ENCODE measurements at places on chromosomes 4 and X.
A peak's percentile ranks its signal among the peaks of the same experiment; 100 is the strongest.

GRCh38 chr4:135201081-135201480 is 999.5 kb upstream of the PABPC4L start:
- no peak for DNase-seq

GRCh38 chrX:109873983-109874382 is 128.9 kb upstream of the TMEM164 start:
- DNase-seq: no peak

- DNase-seq: no peak
These were observed 209.9 kb downstream of the SHROOM3 start for GRCh38 chr4:76644831-76645485.

- no peak for DNase-seq
These were observed 1012.1 kb downstream of the FAM133A start for GRCh38 chrX:94686071-94686470.

GRCh38 chr4:80532674-80533333 is 197.3 kb downstream of the CFAP299 start:
- no peak for DNase-seq

GRCh38 chrX:17559728-17560379 is 177.4 kb upstream of the SCML1 start:
- DNase-seq: no peak

DNA sequence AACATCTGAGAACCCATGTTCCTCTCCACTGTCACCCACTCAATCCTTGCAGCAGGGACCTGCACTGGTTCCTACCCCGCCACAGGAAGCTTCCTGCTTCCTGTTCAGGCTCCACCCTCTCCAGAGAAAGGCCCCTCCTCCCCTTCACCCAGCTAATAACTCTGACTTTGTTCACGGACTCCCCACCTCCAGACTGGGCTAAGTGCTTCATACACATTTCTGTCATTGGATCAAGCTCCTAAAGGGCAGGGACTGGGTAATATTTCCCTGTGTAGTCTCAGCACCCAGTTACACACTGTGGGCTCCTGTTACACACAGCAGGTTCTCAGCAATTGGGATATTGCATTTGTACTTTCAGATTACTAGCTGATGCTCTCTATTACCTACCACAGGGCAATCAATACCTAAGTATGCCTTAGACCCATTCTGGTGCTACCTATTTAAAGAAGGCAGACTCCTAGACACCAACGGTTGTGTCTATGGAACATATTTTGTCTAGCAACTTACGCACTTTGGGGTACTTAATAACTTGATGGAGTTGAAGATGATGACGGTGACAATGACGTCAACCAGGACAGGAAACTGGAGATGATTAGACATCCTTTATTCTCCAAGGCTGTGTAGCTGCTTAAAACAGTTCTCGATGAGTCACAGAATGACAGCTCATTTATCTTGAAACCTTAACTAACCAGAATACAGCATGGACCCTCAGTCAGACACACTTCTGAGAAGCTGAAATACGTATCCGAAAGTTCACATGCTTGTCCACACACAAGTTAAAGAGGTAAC is 58.1 kb downstream of the MAML3 start:
- DNase-seq: peak; percentile 88

DNA sequence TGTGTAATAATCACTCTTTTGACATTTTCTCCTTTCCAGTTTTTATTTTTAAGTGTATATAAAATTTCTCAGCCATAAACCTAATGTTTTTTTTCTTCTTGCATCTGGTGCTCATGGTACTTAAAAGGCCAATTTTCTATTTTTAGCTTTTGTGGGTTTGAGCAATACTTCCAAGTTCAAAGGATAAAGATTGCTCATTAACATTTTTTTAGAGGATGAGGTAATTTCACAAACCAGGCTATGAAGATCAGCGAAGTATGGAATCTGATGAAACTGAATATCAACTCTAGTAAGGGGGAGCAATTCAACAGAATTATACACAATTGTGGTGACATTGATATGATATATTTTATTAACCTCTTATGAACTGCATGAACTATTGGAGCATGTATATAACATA is 25.8 kb upstream of the KLHL34 start:
- DNase-seq: no peak

- no peak for DNase-seq
These were observed 1100.9 kb downstream of the RPA4 start for GRCh38 chrX:97984641-97985040.

GRCh38 chr4:40325406-40326019 is 9.6 kb upstream of the CHRNA9 start:
- DNase-seq: peak; percentile 90

GRCh38 chrX:22357621-22358020 is 84.9 kb downstream of the CBLL2 start:
- no peak for DNase-seq

- DNase-seq: no peak
These were observed 42.2 kb upstream of the HGFAC start for GRCh38 chr4:3399277-3400194.

- no peak for DNase-seq
These were observed 113.6 kb downstream of the MID1 start for GRCh38 chrX:10506781-10507180.

DNA sequence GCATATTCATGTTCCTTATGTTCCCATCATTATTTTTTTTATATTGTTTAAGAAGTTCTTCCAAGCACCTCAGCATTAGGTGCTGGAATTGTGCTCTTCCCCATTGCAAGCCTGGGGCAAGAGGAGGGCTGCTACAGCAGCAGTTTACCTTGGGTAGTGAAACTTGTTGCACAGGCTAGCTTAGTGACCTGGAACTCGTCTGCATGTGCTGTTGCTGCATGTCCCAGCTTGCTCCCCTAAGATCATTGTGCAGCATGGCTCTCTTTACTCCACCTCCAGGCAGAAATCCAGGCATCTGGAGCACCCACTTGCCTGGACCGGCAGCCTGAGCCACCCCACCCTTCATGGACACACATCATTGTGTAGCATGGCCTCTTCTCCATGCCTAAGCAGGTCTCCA is 776.0 kb downstream of the GLUD2 start:
- no peak for DNase-seq

GRCh38 chr4:159150396-159150795 is 47.5 kb downstream of the RAPGEF2 start:
- no peak for DNase-seq

DNA sequence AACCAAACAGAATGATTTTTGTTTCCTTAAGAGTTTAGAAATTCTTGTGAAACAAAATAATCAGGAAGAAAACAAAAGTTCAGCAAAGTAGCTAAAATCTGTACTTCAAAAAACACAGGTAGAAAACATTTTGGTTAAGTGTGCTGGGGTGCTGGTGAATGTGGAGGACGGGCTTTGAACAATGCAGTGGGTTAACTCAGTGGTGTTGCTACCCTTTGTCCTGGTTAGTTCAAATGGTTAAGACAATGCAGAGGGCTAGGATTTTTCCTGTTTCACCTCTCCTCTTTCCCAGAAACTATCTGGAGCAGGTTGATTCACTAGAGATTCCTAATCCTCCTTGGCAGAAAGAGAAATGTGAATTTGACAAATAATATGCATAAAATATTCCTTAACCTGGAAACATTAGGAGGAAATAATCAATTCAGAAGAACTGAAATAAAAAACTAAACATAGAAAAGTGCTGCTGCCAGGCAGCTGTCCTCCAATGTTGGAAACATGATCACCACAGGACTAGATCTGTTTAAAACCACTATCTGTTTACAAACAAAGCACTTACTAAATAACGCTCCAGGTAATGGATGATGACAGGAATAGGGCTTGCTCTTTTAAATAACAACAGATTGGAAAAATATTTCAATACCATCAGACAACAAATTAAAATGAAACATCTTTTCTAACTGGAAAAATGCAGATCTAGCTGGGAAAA is 148.9 kb downstream of the MAML3 start:
- DNase-seq: no peak

GRCh38 chrX:110723844-110724243 is 71.8 kb downstream of the CHRDL1 start:
- no peak for DNase-seq

DNA sequence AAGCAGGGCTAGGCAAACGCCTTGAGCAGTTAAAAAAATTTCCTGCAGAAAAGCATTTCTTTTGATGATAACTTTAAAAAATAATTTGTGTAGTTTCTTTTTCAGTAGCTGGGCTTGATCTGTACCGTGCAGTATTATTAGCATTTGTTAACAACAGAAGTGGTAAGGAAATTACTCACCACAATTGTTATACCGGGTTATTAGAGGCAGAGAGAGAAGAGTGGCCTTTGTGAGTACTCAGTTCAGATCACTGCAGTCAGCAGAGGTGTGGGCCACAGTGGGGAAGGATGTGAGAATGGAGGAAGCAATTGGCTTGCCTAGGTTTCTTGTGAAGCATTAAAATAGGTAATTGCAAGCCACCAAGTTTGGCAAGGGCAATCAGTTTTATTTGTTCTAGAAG is 14.3 kb upstream of the IL21 start:
- DNase-seq: no peak

- DNase-seq: peak; percentile 78
These were observed 46.8 kb downstream of the CRLF2 start for GRCh38 chrX:1165535-1166196.

DNA sequence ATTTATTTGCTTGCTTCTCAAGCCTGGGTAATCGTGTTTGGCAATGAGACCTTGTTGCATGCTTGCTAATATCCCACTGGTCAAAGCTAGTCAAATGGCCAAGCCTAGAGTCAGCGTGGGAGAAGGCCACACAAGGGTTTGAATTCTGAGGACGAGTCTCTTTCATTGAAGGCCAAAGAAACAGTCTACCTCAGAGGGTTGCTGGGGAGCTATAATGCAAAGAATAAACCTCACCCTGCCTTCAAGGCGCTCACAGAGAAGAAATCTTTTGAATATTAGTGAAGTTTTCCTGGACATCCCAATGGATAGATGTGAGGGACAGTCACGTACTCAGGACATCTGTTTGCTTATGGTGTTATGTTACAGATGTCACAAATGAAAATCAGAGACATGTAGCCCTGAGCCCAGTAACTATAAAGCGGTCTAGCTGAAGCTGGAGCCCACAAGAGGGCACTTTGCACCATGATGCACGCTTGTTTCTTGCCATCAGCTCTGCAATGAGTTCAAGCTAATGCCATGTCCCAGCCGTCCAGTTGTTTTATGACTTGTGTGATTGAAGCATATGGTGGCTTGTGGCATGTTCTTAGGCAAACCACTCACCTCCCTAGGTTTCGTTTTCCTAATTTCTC is 1.1 kb upstream of the TLR3 start:
- DNase-seq: peak; percentile 67

DNA sequence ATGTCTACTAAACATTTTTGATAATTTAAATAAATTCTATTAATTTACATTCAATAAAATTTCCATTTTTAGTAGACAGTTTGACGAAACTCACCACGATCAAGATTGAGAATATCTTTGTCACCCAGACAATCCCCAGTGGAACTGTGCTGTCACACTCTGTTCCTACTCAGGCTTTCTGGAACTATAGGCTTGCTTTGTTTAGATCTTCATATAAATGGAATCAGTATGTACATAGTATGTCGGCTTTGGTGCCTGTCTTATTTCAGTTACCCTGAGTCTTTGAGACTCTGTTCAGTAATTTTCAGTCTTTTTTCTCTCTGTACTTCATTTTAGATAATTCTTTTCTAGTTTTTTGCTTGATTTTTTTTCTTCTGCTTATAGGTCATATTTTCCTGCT is 163.5 kb upstream of the EMCN start:
- no peak for DNase-seq

GRCh38 chrX:2351321-2351720 is 149.5 kb downstream of the DHRSX start:
- DNase-seq: no peak

GRCh38 chrX:106906361-106906760 is 3.2 kb upstream of the RIPPLY1 start:
- DNase-seq: no peak

DNA sequence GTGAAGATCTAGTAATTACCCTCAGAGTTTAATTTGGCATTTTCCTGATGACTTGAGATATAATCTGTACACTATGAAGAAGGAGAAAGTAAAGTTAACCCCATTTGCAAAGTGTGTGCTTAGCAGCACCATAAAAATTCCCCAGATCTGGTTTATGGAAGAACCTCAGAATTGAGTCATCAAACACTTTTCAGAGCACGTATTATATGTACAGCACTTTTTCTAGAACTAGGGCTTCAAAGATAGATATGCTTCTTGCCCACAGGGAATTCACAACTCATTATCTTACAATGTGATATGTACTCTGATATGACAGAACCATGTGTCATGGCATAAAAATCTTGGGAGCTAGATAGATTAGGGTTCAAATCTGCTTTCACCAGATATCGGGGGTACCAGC is 150.9 kb downstream of the SLC10A7 start:
- no peak for DNase-seq

DNA sequence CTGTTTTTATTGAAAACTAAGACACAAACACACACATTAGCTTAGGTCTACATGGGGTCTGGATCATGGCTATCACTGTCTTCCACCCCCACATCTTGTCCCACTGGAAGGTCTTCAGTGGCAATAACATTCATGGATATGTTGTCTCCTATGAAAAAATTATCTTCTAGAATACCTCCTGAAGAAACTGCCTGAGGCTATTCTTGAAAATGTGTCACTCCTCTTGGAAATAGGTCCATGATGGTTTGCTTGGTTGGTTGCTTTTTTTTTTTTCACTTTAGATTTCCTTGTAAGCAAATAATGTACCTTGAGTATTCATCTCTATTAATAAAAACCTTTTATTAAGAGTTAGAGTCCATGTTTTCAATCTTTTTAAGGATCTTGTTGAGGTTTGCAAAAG is 195.3 kb upstream of the PDE5A start:
- DNase-seq: no peak

GRCh38 chr4:122163767-122164166 is 11.6 kb downstream of the BLTP1 start:
- no peak for DNase-seq

GRCh38 chrX:31222946-31223345 is 151.1 kb upstream of the FTHL17 start:
- no peak for DNase-seq

- DNase-seq: no peak
These were observed 77.9 kb downstream of the ADGRL3 start for GRCh38 chr4:61277785-61278760.

- no peak for DNase-seq
These were observed 193.9 kb downstream of the ANK2 start for GRCh38 chr4:113243312-113243711.

DNA sequence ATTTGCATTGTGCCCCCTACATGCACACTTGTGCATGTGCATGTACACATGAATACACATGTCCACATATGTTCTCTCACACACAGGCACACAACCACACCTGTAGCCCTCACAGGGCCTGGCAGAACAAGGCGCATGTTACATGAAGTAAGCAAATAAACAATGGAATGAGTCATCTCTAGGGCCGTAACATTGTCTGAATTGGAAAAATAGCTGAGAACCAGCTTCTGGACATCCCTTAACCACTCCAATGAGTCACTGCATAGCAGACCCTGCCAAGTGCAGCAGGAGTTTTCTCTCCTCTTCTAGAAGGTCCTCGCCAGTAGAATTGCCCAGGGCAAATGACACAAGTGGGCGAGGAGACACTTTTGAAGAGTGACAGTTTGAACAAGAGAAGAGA is 66.1 kb downstream of the MAGEA10 start:
- no peak for DNase-seq
